ENCODE measurements at places on chromosomes 2 and 18. TPM values are rescaled to one million over a fixed set of nuclear protein-coding genes. Genes with fewer than 3 reads are reported as not detected.

ARHGAP25 gene
- total RNA-seq = 32.2 TPM

EVX2 gene
- not detected for total RNA-seq

OSBPL6 gene
- 0.28 TPM for total RNA-seq

DNAJC5G gene
- total RNA-seq = not detected

All from thymus (tissue), 14 donors.